ENCODE measurements at places on chromosomes 7 and 10. TPM values are rescaled to one million over a fixed set of nuclear protein-coding genes. Genes with fewer than 3 reads are reported as not detected.

The PNLIPRP3 gene
- total RNA-seq, result 0.59 TPM

The LIPM gene
- not detected for total RNA-seq

The ALOX5 gene
- total RNA-seq, result not detected

The CPA5 gene
- total RNA-seq, result not detected

The CCDC172 gene
- not detected for total RNA-seq

The FEZF1 gene
- total RNA-seq, result not detected

The PNLIPRP2 gene
- total RNA-seq, result not detected

The TCERG1L gene
- total RNA-seq, result not detected

The SPDYE2B gene
- not detected for total RNA-seq

- no peak for DNase-seq
- H3K4me3 ChIP-seq, result peak overlapping the region; percentile 99
- H3K36me3 ChIP-seq, result no peaks in the 10 kb centered on the region
- peaks cover 43% of the 10 kb centered on the region for H3K4me1 ChIP-seq
These were observed 1.4 kb downstream of the ATP5F1C start for GRCh38 chr10:7789390-7789789.

GRCh38 chr7:51366172-51366728, 49.6 kb upstream of the COBL start:
- H3K4me1 ChIP-seq, result no peaks in the 10 kb centered on the region
- H3K27ac ChIP-seq, result no peak overlapping the region
- H3K27me3 ChIP-seq, result no peaks in the 10 kb centered on the region
- DNase-seq, result no peak
- H3K36me3 ChIP-seq, result no peaks in the 10 kb centered on the region

DNA sequence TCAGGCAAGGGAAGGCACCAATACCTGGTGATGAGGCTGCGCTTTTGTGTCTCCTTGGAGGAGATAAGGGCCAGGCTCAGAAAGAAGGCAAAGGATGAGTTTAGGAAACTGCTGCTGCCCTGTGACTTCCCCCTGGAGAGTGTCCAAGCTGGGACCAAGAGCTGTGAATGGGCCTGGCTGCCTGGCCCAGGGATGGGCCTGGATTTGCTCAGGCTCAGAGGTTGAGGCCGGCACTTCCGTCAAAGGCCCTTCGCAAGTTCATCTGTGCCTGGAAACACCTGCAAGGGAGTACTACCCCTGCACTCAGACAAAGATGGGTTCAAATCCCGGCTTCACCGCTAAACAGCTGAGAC, 50.5 kb upstream of the NANOS1 start:
- no peaks in the 10 kb centered on the region for H3K36me3 ChIP-seq
- DNase-seq, result no peak
- no peaks in the 10 kb centered on the region for H3K4me1 ChIP-seq
- no peak overlapping the region for H3K4me3 ChIP-seq

- H3K27ac ChIP-seq, result no peak overlapping the region
- no peaks in the 10 kb centered on the region for H3K36me3 ChIP-seq
- H3K4me1 ChIP-seq, result no peaks in the 10 kb centered on the region
- peaks cover 10% of the 10 kb centered on the region for H3K27me3 ChIP-seq
- peak; percentile 46 for DNase-seq
- H3K4me3 ChIP-seq, result no peak overlapping the region
These were observed 41.5 kb downstream of the ASB4 start for GRCh38 chr7:95527033-95527775.

- no peaks in the 10 kb centered on the region for H3K4me1 ChIP-seq
- H3K36me3 ChIP-seq, result no peaks in the 10 kb centered on the region
- H3K27ac ChIP-seq, result no peak overlapping the region
These were observed 572.4 kb upstream of the LRRTM3 start for GRCh38 chr10:66353422-66353821.

- no peaks in the 10 kb centered on the region for H3K36me3 ChIP-seq
- DNase-seq, result no peak
- H3K4me3 ChIP-seq, result peak overlapping the region; percentile 96
- peak overlapping the region; percentile 71 for H3K27ac ChIP-seq
- H3K4me1 ChIP-seq, result peaks cover 21% of the 10 kb centered on the region
These were observed 3.1 kb downstream of the PTEN start for GRCh38 chr10:87866412-87866974.

DNA sequence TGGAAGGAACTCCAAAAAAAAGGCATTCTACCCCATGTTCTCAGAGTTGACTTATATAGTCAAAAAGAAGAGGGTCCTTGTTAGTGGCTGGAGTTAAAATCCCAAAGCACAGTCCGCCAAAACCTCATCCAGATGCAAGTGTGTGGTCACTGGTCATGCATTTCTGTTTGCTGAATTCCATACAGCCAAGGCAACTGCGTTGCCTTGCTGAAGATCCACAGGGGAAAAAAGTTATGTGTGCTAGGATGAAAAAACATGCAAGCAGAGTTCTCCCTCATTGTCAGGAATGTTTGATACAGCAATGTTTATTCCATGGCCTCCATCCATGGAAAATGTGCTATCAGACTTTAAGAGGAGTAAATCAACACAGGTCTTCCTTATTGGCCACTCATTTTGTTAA, 213.1 kb downstream of the CREB5 start:
- no peak overlapping the region for H3K27ac ChIP-seq
- peaks cover 63% of the 10 kb centered on the region for H3K4me1 ChIP-seq
- no peaks in the 10 kb centered on the region for H3K27me3 ChIP-seq
- H3K36me3 ChIP-seq, result no peaks in the 10 kb centered on the region
- DNase-seq, result no peak
- no peak overlapping the region for H3K4me3 ChIP-seq

GRCh38 chr10:26215396-26215934, 1.1 kb upstream of the GAD2 start:
- peaks cover 53% of the 10 kb centered on the region for H3K27me3 ChIP-seq
- no peak overlapping the region for H3K4me3 ChIP-seq
- no peak overlapping the region for H3K27ac ChIP-seq

DNA sequence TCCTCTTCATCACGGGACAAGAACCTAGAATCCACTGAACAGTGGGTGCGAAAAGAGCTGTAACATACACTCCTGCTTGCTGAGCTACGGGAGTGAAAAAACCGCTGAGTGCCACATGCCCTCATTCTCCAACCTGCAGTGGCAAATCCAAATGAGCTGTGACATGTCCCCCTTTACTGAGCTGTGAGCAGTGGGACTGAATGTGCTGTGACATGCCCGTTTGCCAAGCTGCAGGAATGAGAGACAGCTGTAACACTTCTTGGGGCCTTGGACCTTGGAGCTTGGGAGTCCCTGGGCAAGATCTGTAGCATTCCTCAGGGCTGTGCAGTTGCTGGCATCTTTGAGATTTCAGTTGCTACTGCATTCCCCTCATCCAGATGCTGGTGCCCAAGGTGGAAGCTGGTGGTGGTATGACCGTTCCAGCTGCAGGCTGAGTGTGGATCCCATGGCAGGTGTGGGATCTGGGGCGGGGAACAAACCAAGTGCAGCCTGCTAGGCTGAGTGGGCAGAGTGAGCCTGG, 85.0 kb downstream of the TMEM106B start:
- no peak for DNase-seq
- H3K4me3 ChIP-seq, result no peak overlapping the region
- no peaks in the 10 kb centered on the region for H3K4me1 ChIP-seq
- H3K27me3 ChIP-seq, result no peaks in the 10 kb centered on the region

DNA sequence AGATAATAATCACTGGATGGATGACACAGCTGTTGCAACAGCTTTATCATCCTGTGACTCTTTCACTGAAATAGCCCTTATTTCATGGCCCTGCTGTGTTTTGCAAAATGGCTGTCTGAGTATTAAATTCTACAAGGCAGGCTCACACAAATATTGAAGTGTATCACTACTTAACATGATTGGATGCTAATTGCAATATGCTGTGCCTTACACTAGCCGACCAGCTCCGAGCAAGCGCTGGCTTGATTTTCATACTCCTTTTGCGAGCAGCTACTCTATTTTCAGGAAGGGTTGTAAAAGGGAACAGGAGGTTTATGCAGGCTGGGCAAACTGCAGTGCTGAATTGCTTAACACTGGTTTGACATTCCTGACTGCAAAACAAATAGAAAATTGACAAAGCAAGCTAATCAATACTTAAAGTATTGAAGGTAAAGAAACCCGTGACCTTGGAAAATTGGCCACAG, 121.6 kb downstream of the CACNB2 start:
- no peak overlapping the region for H3K27ac ChIP-seq
- no peak for DNase-seq
- H3K36me3 ChIP-seq, result no peaks in the 10 kb centered on the region
- no peaks in the 10 kb centered on the region for H3K4me1 ChIP-seq

GRCh38 chr7:2938514-2939192, 94.5 kb upstream of the GNA12 start:
- no peaks in the 10 kb centered on the region for H3K36me3 ChIP-seq
- H3K27me3 ChIP-seq, result peaks cover 3% of the 10 kb centered on the region
- no peak for DNase-seq
- no peak overlapping the region for H3K4me3 ChIP-seq
- no peak overlapping the region for H3K27ac ChIP-seq
- H3K4me1 ChIP-seq, result no peaks in the 10 kb centered on the region

GRCh38 chr10:62769574-62770242, 34.8 kb upstream of the ADO start:
- no peaks in the 10 kb centered on the region for H3K36me3 ChIP-seq
- no peak overlapping the region for H3K4me3 ChIP-seq
- no peaks in the 10 kb centered on the region for H3K27me3 ChIP-seq
- no peak overlapping the region for H3K27ac ChIP-seq

DNA sequence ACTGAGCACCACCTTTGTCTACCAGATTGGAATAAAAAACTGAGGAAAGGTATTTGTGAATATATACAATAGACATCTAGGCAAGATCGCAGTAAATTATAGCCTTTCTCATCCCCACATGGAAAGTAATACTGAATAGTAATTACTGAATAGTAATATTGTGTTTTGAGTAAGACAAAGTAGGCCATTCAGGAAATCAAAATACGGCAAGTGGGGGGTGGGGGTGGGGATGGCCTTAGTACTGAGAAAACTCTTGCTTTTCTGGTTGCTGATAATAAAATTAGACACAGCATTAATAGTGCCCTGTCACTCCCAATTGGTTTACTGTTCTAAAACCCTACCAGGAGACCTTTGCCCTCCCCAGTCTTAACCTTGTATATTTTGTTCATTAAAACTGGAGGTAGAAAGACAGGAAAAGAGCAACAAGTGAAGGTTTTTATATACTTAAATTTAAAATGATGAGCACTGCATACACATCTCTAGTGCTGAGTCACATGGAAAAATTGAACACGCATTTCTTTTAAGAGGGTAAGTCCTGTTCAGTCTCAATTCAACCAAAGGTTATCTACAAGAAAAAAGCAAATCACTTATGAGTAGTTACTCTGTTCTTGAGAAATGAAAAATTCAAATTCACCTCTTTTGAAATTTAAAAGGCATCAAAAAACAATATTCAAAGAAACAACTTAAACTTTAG, 65.6 kb downstream of the IGF2BP3 start:
- H3K4me1 ChIP-seq, result no peaks in the 10 kb centered on the region
- no peak overlapping the region for H3K4me3 ChIP-seq
- DNase-seq, result no peak
- no peaks in the 10 kb centered on the region for H3K27me3 ChIP-seq
- H3K36me3 ChIP-seq, result no peaks in the 10 kb centered on the region

DNA sequence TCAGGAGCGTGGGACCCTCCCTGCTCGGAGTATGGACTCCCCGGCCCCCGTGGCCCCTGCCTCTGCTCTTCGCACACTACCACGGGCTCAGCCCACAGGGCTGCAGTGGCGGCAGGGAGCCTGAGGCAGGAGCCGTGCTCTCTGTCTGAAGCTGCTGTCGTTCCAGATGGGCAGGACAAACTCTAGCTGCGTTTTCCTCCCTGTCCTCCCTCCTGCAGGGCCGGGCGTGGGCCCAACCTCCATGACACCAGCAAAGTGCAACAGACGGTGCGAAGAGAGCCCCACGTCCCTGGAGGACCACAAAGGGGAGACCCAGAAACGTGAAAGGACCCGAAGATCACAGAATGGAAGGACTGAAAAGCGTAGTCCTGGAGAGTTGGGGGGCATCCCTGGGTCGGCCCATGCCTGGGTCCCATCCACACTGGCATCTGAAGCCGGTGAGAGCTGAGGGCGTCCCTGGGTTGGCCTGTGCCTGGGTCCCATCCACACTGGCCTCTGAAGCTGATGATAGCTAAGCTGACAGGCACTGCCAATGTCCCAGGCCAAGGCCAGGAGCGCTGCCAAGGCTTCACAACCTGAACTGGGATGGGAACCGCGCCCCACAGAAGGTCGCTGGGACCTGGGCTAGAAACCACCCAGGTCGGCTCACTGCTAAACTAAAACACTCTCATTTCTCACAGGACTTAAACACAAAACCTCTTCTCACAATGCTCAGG, 267.0 kb downstream of the MAD1L1 start:
- H3K4me3 ChIP-seq, result no peak overlapping the region
- no peak for DNase-seq
- H3K27me3 ChIP-seq, result no peaks in the 10 kb centered on the region
- H3K4me1 ChIP-seq, result no peaks in the 10 kb centered on the region
- H3K27ac ChIP-seq, result no peak overlapping the region

- no peak overlapping the region for H3K4me3 ChIP-seq
- no peak for DNase-seq
- H3K36me3 ChIP-seq, result no peaks in the 10 kb centered on the region
These were observed 1.5 kb upstream of the TSPAN12 start for GRCh38 chr7:120859459-120859858.

DNA sequence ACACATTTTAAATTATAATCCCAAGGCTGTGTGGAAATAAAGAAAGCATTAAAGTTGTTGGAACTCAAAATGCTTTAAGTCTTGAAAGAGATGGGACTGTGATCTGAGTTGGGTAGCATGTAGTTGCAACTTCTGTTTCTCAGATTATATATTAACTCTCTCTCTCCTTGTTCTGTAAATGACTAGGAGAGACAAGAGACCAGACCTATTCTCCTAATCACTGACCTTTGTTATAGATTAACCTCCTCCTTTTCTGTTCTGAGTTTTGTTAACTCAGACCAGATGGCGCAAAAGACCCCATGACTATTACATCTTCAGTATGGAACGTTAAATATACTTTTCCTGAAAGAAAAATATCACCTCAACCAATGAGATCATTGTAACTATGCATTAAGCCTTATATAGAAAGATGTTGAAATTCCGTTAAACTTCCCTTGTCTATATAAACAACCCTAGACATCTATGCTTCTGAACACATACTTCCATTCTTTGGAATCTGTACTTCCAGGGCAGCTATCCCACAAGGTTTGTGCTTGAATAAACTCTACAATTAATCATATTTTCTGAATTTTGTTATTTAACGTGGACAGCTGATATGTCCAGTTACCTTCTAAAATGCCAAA, 143.5 kb upstream of the TRIM24 start:
- H3K36me3 ChIP-seq, result no peaks in the 10 kb centered on the region
- no peaks in the 10 kb centered on the region for H3K4me1 ChIP-seq
- no peak overlapping the region for H3K4me3 ChIP-seq

GRCh38 chr10:48364659-48365405, 58.4 kb downstream of the MAPK8 start:
- no peak overlapping the region for H3K4me3 ChIP-seq
- no peaks in the 10 kb centered on the region for H3K27me3 ChIP-seq
- no peaks in the 10 kb centered on the region for H3K36me3 ChIP-seq
- DNase-seq, result no peak

DNA sequence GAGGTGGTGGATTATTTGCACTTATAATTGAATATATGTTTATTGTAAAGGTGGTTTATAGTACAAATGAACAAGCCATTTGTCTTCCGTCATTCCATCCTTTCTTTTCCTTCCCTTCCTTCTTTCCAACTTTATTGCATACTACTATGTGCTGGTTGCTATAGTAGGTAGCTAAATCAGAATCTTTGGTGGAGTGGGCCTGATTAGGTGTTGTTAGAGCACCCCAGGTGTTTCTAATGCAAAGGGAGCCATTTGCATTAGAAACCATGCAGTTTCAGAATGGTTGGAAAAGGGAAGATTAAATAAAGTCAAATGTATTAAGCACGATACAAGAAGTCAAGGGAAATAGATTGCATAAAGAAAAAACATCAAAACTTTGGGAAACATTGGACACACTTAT, 88.8 kb upstream of the TRIL start:
- H3K4me3 ChIP-seq, result no peak overlapping the region
- H3K4me1 ChIP-seq, result no peaks in the 10 kb centered on the region
- H3K27ac ChIP-seq, result no peak overlapping the region
- H3K27me3 ChIP-seq, result peaks cover 12% of the 10 kb centered on the region

All from osteoblast (primary cell).